ENCODE measurements at places on chromosomes 16 and 17. TPM values are rescaled to one million over a fixed set of nuclear protein-coding genes. Genes with fewer than 3 reads are reported as not detected.

CIAO3 gene
- 26.9 TPM for total RNA-seq

ZNF597 gene
- 3.2 TPM for total RNA-seq

- DNase-seq = peak; percentile 62
Observed at GRCh38 chr17:10875984-10876555, 38.2 kb upstream of the PIRT start.

DNA sequence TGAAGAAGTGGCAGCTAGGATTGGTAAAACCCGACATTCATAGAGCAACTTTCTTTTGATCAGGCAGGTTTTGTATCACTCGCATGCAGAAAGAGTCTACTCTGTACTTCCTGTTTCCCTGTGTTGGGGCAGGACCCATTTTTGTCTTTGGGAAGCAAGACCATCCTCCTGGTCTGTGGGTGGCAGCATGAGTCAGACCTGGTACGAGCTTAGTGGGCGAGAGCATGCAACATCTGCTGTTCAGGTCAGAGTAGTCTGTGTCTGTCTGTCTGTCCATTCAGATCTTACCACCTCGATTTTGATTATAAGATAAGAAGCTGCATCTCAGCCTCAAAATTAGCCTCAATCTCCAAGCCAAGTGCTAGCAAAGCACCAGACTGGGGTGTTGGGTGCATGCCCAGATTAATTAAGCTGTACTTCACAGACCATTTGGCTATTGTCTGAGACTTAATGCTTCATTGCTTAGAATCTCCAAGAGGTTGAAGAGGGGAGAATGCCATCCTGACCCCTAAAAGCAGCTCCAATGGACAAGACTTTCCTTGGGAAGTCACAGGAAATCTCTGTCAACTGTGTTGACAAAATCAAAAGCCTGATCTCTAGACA is 110.9 kb downstream of the XYLT1 start:
- no peak for DNase-seq

GRCh38 chr17:78053777-78054468 is 74.6 kb downstream of the TMC6 start:
- no peak for DNase-seq

- DNase-seq = no peak
Observed at GRCh38 chr17:35160354-35161201, 13.0 kb downstream of the UNC45B start.

GRCh38 chr17:42900460-42901331 is at the start of gene G6PC1:
Gene G6PC1, plus strand, starts transcription at chr17:42900799. Its CDS starts 78 bp downstream, at chr17:42900877.
- no peak for DNase-seq

GRCh38 chr16:47019568-47019967 is 46.1 kb upstream of the DNAJA2 start:
- DNase-seq = no peak
